ENCODE measurements at places on chromosomes 2 and 18. TPM values are rescaled to one million over a fixed set of nuclear protein-coding genes. Genes with fewer than 3 reads are reported as not detected.

PLGLB2 gene
- total RNA-seq: 1.6 TPM

HOXD8 gene
- not detected for total RNA-seq

SPP2 gene
- not detected for total RNA-seq

COX7A2L gene
- 186 TPM for total RNA-seq

TYMS gene
- 8.3 TPM for total RNA-seq

IL1R1 gene
- total RNA-seq: 0.46 TPM

AQP12B gene
- total RNA-seq: not detected

DUSP2 gene
- total RNA-seq: 5.5 TPM

GYPC gene
- total RNA-seq: 25.4 TPM

PDK1 gene
- total RNA-seq: 18.2 TPM

UGT1A8 gene
- not detected for total RNA-seq

PXDN gene
- total RNA-seq: 30.0 TPM

FAHD2B gene
- 8.1 TPM for total RNA-seq

DNER gene
- 289 TPM for total RNA-seq

DYNAP gene
- not detected for total RNA-seq

ZNF2 gene
- total RNA-seq: 8.8 TPM

Data from diencephalon (tissue), 1 donor.